Daoy (cell line): ENCODE measurements at places on chromosomes 5 and 9. TPM values are rescaled to one million over a fixed set of nuclear protein-coding genes. Genes with fewer than 3 reads are reported as not detected.

GRCh38 chr9:129595311-129595741, 25.6 kb downstream of the C9orf50 start:
- no peak for DNase-seq

Gene DPH7
- total RNA-seq: 56.5 and 61.9 TPM in 2 replicates

GRCh38 chr5:149113669-149114068, 27.6 kb upstream of the ABLIM3 start:
- DNase-seq: no peak

Gene CEL
- 0.18 and 0.29 TPM in 2 replicates for total RNA-seq

Gene SPINK6
- total RNA-seq: not detected in 2 replicates

DNA sequence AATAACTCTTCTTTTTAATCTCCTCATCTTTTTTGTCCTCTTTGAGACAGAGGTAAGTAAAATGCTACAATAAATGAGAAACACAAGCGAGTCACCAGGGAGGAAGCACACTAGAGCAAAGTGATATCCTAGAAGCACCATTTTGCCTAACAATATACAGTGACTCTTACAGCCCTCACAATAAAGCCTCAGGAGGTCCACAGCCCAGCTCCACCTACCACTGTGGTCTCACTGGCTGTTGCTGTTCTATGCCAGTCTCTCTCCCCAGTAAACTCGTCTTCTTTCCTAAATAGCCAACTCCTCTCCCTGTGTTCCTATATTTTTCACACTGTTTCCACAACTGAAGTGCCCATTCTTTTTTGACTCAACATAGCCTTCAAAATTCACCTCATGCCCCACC, 44.3 kb downstream of the TNFSF15 start:
- DNase-seq: no peak

GRCh38 chr9:30244877-30245276, 2139.6 kb upstream of the ACO1 start:
- DNase-seq: no peak

- no peak for DNase-seq
Measured at GRCh38 chr9:133752739-133753446, 14.7 kb upstream of the SARDH start.

DNA sequence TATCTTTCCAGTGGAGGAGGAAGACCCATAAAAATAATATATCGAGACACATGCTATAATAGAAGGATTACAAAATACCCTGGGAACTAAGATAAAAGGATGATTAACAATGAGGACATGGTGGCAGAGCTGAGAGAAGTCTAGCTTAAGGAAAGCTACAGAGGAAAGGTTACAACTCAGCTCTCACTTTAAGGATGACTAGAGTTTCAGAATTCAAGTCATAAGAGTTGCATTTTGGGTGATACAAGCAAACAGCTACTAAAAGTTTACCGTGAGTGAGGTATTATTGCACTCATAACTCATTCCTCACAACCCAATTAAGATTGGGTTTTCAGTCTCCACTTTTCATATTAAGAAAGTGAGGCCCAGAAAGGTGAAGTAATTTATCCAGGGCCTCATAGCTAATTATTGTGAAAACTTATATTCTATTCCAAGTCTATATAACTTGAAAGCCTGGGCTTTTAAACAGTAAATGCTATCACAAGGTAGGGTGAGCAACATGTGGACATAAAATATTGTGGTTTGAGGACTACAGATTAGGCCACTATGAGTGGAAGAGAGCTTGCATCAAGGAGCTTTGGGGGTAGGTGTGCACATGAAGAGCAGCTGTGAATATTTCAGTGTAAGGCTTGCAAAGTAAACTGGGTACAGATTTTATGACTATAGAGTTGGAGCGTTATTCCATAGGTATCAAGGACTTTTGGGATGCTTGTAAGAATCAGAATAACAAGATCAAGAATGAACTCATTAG, 28.0 kb downstream of the JAKMIP2 start:
- DNase-seq: no peak

Gene IFNA13
- total RNA-seq: not detected in 2 replicates

Gene SPINK9
- total RNA-seq: not detected in 2 replicates

- no peak for DNase-seq
Measured at GRCh38 chr5:64954518-64954917, 185.8 kb downstream of the CWC27 start.

GRCh38 chr5:38555354-38556087, 925 bp downstream of the LIFR start:
- no peak for DNase-seq
